ENCODE measurements at places on chromosomes 5 and 9.

GRCh38 chr5:129963359-129963758, 59.1 kb downstream of the CHSY3 start:
- DNase-seq, result no peak

- DNase-seq, result no peak
Observed at GRCh38 chr5:2746561-2747032, 4.9 kb downstream of the IRX2 start.

GRCh38 chr9:111005746-111006470, 32.4 kb downstream of the LPAR1 start:
- no peak for DNase-seq

DNA sequence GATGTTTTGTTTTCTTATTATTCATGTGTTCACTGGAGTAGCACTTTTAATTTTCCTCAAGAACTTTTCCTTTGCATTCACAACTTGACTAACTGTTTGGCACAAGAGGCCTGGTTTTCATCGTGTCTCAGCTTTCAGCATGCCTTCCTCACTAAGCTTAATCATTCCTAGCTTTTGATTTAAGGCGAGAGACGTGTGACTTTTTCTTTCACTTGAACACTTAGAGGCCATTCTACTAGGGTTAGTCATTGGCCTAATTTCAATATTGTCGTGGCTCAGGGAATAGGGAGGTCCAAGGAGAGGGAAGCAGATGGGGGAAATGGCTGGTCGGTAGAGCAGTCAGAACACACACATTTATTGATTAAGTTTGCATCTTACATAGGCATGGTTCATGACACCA, 94.0 kb downstream of the ZNF462 start:
- no peak for DNase-seq

DNA sequence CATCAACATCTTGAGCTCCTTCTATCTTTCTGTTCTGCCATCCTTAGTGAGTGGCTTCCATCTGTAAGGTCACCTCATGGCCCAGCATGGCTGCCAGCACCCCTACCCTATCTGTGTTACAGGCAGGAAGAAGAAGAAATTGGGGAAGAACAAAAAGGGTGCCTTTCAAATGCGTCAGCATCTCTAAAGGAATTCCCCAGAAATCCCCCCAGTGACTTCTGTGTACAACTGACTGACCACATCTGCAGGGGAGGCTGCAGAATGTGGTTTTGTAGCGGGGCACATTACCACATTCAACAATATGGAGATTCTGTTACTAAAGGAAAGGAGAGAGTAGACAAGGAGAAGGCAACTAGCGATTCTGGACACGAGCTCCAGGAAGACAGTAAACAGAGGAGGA, 40.1 kb downstream of the ALG2 start:
- DNase-seq, result no peak

- no peak for DNase-seq
Observed at GRCh38 chr5:87899208-87899661, 369.4 kb downstream of the TMEM161B start.

GRCh38 chr5:127936439-127936972, 147.1 kb upstream of the SLC12A2 start:
- DNase-seq, result no peak

- DNase-seq, result no peak
Observed at GRCh38 chr9:127133739-127134167, 11.3 kb upstream of the ANGPTL2 start.

GRCh38 chr9:133914442-133915342, 77.4 kb downstream of the VAV2 start:
- no peak for DNase-seq

- no peak for DNase-seq
Observed at GRCh38 chr9:110183208-110184145, 24.5 kb downstream of the C9orf152 start.

GRCh38 chr5:158739951-158740757, 359.6 kb downstream of the EBF1 start:
- DNase-seq, result no peak

GRCh38 chr5:171157276-171157675, 151.8 kb upstream of the TLX3 start:
- no peak for DNase-seq

GRCh38 chr9:136659861-136660784, 2.6 kb upstream of the EGFL7 start:
- no peak for DNase-seq

GRCh38 chr9:115374724-115375268, 256.8 kb upstream of the TNC start:
- no peak for DNase-seq

GRCh38 chr5:139481122-139481533, 1.4 kb downstream of the STING1 start:
- no peak for DNase-seq

- no peak for DNase-seq
Observed at GRCh38 chr5:178587763-178588611, 2.2 kb downstream of the COL23A1 start.

DNA sequence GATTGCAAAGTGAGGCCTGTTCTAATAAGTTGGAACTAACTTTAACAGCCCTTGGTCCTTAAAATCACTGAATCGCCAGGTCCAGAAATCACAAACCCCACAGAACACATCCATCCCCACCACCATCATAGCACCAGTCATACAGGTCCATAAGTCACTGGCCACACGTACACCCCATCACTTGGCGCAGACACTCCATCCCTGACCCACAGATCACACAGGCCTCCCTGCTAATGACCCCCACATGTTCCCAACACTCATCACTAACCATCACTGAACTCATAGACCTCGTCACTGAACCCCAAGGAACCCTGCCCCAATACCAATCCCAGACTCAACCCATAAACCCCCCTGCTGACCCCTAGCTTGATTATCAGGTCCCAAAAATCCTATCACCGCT, 41.2 kb upstream of the ZNF300 start:
- DNase-seq, result no peak

DNA sequence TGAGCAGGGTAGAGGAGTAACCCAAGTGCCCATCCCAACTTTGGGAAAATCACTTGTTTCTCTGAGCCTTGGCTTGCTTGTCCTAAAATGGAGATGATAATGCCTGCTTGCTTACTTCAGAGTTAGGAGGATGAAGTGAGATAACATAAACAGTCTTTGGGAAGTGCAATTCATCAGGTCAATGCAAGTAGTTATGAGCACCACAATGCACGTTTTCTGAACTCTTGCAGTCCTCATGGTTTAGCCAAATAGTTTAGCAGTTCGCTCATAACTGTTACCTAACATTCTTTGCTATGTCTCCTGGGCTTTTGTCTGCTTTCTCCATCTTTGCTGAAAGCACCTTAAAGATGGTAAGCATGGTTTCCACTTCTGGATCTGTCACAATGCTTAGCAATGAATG, 270.0 kb downstream of the ADAMTSL1 start:
- no peak for DNase-seq

- no peak for DNase-seq
Observed at GRCh38 chr9:70468291-70468690, 53.8 kb upstream of the KLF9 start.

DNA sequence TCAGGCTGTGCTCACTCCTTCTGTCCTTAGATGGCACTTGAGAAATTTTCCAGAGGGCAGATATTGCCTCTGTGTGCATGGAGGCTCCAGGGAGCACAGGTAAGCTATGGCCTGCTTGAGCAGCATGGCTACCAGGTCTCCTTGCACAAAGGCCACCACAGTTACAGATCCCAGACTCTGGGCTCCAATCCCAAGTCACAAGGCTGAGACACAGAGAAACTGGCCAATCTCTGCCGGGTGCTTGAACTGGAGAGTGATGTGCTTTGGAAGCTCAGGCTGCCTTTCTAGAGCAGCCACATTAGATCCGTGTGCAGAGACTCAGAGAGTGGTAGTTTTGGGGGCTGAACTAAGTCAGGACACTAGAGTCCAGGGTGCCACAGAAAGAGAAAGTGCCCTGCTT, 145.7 kb downstream of the SEMA6A start:
- no peak for DNase-seq

GRCh38 chr5:170338933-170339779, 41.6 kb upstream of the LCP2 start:
- peak; percentile 35 for DNase-seq

DNA sequence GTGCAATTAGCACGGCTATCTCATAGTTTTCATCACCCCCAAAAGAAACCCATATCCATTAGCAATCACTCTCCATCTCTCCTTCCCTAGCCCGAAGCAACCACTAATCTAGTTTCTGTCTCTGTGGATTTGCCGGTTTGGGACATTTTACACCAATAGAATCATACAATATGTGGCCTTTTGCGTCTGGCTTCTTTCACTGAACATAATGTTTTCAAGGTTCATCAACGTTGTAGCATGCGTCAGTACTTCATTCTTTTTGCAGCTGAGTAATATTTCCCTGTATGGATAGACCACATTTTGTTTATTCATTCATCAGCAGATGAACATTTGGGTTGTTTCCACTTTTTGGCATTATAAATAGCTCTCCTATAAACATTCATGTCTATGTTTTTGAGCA, 75.4 kb upstream of the TBC1D2 start:
- DNase-seq, result no peak

Measured in stimulated activated CD8-positive, alpha-beta memory T cell treated with anti-CD3 and anti-CD28 coated beads, Interleukin-4, amount 100 ng/mL, for 4 hours (primary cell).